ENCODE measurements at places on chromosomes 12 and 14. TPM values are rescaled to one million over a fixed set of nuclear protein-coding genes. Genes with fewer than 3 reads are reported as not detected.
A peak's percentile ranks its signal among the peaks of the same experiment; 100 is the strongest.

DNA sequence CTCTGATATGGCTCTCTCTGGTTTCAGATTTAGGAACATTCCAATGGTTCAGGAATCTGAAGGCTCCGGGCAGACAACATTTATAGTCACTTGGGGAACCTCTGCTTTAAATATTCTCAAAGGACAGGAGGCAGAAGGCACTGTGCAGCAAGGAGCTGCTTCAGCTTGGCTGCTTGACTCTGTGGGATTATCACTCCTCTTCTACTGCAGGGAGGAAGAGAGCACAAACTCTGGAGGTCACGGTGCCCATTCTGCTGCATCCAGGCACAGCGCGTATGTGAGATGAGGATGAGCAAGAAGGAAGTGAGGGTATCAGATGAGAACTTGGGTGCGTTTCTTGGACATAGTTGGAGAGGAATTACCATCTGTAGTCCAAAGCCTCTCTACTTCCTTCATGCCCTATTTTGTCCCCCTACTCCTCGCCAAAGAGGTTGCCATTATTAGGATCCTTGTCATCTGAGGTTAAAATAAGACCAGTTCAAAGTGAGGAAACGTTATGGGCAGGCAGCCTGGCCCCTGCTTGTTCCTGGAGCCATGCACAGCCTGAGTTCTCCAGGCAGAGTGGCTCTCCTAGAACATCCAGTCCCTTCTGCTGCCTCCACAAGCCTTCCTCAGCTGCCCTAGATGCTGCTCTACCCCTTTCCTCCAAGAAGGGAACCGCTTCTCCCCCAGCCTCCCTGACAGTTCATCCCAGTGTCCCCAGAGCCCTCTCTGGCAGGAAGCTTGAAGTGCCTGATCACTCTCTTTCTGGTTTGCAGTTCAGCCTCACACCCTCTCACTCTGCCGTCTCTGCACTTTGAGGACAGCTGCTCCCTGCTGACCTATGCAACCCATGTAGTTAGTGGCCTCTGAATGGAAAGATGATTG lies 12.5 kb downstream of the FGF6 start:
- DNase-seq, result no peak
- peaks cover 9% of the 10 kb centered on the region for H3K27me3 ChIP-seq
- H3K27ac ChIP-seq, result no peak overlapping the region
- H3K36me3 ChIP-seq, result no peaks in the 10 kb centered on the region

DNA sequence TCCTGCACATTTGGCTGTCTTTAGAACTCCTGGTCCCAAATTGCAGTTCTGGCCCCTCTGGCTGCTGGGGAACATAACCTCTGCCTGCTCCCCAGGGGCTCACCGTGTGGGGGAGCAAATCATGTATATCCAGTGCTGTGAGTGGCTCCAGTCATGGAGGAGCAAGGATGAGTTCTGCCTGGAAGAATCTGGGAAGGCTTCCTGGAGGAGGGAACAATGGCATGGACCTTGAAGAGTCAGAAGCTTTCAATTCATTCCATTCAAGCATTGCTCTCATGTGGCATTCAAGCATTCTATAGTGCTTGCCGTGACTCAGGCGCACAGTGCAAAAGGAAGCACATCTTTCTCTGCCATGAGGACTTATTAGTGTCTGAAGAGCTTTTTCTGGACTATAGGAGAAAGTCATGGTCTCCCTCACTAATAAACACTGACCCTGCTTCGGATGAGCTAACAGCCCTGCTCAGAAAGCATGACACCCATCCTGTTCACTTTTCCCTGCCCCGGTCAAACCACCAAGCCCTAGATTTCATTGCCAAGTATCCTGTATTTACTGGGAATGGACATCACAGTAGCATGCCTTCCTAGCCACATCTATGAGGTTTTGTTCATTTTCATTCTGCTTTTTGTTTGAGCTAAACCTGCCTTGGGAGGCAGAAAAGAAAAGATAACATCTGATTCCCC lies 3.5 kb downstream of the IFI27 start:
- H3K4me1 ChIP-seq, result no peaks in the 10 kb centered on the region
- H3K27me3 ChIP-seq, result no peaks in the 10 kb centered on the region
- peak overlapping the region; percentile 64 for H3K27ac ChIP-seq
- H3K36me3 ChIP-seq, result no peaks in the 10 kb centered on the region

GRCh38 chr12:15165012-15165659 lies 56.1 kb downstream of the RERG start:
- DNase-seq, result peak; percentile 85
- H3K4me3 ChIP-seq, result no peak overlapping the region
- H3K27me3 ChIP-seq, result no peaks in the 10 kb centered on the region
- H3K27ac ChIP-seq, result peak overlapping the region; percentile 83
- H3K36me3 ChIP-seq, result no peaks in the 10 kb centered on the region

DNA sequence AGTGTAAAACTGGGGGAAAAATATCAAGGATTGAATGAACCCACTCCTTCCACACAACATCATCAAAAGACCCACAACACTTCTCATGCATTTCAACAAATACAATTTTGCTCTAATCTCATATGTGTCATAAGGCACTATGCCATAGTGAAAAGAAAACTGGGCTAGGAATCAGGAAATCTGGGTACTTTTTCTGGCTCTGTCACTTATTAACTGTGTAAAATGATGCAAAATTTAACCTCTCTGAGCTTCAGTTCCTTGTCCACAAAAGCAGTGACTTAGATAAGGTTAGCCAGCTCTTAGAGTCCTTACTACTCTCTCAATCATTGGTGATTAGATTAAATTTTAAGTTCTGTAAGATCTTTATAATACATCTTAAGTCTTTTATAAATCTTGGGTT lies 250.5 kb upstream of the SOX5 start:
- no peaks in the 10 kb centered on the region for H3K27me3 ChIP-seq
- no peak overlapping the region for H3K27ac ChIP-seq
- no peak overlapping the region for H3K4me3 ChIP-seq
- no peaks in the 10 kb centered on the region for H3K4me1 ChIP-seq

DNA sequence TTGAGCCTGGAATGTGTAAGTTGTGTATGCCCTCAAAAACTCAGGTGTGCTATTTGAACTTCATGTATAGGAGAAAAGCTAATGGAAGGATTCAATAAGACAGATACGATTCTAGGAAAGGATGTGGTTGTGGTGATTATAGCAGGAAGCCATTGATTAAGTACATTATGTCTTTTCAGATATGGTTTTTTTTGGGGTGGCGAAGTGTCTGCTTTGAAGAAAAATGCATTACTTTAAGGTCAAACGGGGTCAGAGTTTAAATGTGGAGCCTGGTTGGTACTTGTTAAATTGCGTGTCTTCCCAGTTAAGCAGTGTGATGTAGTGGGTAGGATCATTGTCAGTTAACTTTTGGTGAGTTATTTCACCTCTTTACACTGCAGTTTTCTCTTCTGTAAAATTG lies 13.0 kb upstream of the NUP107 start:
- peaks cover 14% of the 10 kb centered on the region for H3K4me1 ChIP-seq
- H3K27ac ChIP-seq, result no peak overlapping the region
- no peaks in the 10 kb centered on the region for H3K36me3 ChIP-seq
- no peak overlapping the region for H3K4me3 ChIP-seq
- H3K27me3 ChIP-seq, result no peaks in the 10 kb centered on the region
- DNase-seq, result no peak

Gene CCDC197
- not detected for total RNA-seq

Gene GPR137C
- 1.8 TPM for total RNA-seq

Measured in left lung (tissue), 14 donors.